ENCODE measurements at places on chromosomes 4 and X. TPM values are rescaled to one million over a fixed set of nuclear protein-coding genes. Genes with fewer than 3 reads are reported as not detected.

PF4V1 gene
- not detected for total RNA-seq

IDH3G gene
- total RNA-seq = 60.8 TPM

MAGEC2 gene
- total RNA-seq = not detected

VEGFD gene
- not detected for total RNA-seq

NOX1 gene
- total RNA-seq = not detected

CLNK gene
- total RNA-seq = not detected

RTL5 gene
- total RNA-seq = 0.63 TPM

TAF7L gene
- 0.13 TPM for total RNA-seq

ZXDB gene
- total RNA-seq = 6.8 TPM

TMEM271 gene
- not detected for total RNA-seq

TLL1 gene
- not detected for total RNA-seq

NUP62CL gene
- 0.55 TPM for total RNA-seq

DMD gene
- 1.4 TPM for total RNA-seq

CT45A5 gene
- total RNA-seq = not detected

CT45A1 gene
- total RNA-seq = not detected

TDO2 gene
- not detected for total RNA-seq

NAP1L3 gene
- total RNA-seq = 2.7 TPM

PYURF gene
- 73.1 TPM for total RNA-seq

GRID2 gene
- not detected for total RNA-seq

SLC26A1 gene
- 0.05 TPM for total RNA-seq

DIAPH2 gene
- total RNA-seq = 4.4 TPM

ADD1 gene
- 175 TPM for total RNA-seq

TMSB15C gene
- total RNA-seq = 1.5 TPM

PCDH11X gene
- not detected for total RNA-seq

TRAM1L1 gene
- not detected for total RNA-seq

ASB12 gene
- total RNA-seq = not detected

PROM1 gene
- 0.66 TPM for total RNA-seq

REPS2 gene
- total RNA-seq = 0.03 TPM

PPARGC1A gene
- total RNA-seq = not detected

ADAM29 gene
- total RNA-seq = not detected

TNIP3 gene
- 21.9 TPM for total RNA-seq

RIBC1 gene
- 1.0 TPM for total RNA-seq

Measured in activated T-cell treated with anti-CD3 and anti-CD28 coated beads, Interleukin-2, amount 50 U/mL, for 4 hours (primary cell).